ENCODE measurements at places on chromosomes 12 and 14. TPM values are rescaled to one million over a fixed set of nuclear protein-coding genes. Genes with fewer than 3 reads are reported as not detected.

- no peaks in the 10 kb centered on the region for H3K36me3 ChIP-seq
- no peak overlapping the region for H3K4me3 ChIP-seq
- DNase-seq = no peak
These were observed 90.6 kb upstream of the RTL1 start for GRCh38 chr14:100994082-100994481.

DNA sequence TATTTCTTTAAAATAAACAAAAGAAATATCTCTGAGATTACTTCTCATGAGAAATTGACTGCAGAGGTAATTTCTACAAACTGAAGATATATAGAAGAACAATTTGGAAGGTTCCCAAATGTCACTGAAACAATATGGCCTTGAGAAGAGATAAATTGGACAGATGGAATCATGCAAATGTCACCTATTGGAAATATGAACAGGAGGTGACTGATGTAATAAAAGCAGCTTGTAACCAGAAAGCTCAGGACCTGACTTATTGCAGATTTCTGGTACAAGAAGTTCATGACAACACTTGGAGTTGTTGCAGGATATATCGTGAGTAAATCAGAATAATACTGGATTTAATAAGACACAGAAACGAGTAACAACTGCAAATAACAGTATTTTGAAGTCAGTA, 93.3 kb upstream of the TRHDE start:
- no peak overlapping the region for H3K4me3 ChIP-seq
- no peaks in the 10 kb centered on the region for H3K27me3 ChIP-seq
- no peaks in the 10 kb centered on the region for H3K36me3 ChIP-seq

- H3K27ac ChIP-seq = no peak overlapping the region
- H3K36me3 ChIP-seq = no peaks in the 10 kb centered on the region
- H3K4me3 ChIP-seq = no peak overlapping the region
- no peaks in the 10 kb centered on the region for H3K27me3 ChIP-seq
- no peaks in the 10 kb centered on the region for H3K4me1 ChIP-seq
These were observed 732.6 kb upstream of the FLRT2 start for GRCh38 chr14:84797326-84797725.

A2M gene
- total RNA-seq = 678 TPM

AQP2 gene
- total RNA-seq = not detected
